Hippocampal formation (tissue), 2 donors: ENCODE measurements at places on chromosomes 5 and 9.

DNA sequence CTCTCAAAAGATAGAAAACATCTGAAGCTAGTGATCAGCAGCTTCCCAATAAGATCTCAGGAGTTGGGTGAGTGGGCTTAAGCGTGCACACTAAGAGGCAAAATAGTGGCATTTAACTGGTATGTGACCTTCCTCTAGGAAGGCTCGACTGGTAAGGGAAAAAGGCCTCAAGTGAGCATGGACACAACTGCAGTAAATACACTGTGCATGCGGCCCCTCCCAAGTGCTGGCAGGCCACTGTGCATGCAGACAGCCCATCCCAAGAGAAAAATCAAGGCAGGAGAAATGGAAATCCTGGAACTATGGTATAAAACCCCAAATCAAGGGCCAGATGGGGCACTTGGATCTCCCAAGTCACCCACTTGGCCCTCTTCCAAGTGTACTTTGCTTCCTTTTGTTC, 112.7 kb downstream of the SMC2 start:
- DNase-seq, result no peak

DNA sequence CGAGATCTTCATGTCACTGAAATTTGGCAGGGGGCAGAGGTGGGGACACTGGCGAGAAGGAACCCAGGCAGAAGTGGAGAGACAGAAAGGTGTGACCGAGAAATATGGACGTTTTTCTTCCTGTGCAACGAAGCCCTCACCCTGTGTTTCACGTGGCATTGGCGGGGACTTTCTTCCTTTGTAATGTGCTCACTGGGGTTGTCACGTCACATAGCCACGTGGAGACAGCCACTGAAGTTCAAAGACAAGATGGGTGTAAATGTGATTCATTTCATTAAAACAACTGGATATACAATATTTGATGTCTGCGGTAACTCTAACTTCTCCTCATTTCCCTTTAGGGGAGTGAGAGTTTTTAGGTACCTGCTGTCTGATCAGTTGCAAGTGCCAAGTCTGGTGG, 225.7 kb downstream of the FSTL4 start:
- no peak for DNase-seq

- no peak for DNase-seq
These were observed 98.2 kb downstream of the NDFIP1 start for GRCh38 chr5:142206801-142207200.

DNA sequence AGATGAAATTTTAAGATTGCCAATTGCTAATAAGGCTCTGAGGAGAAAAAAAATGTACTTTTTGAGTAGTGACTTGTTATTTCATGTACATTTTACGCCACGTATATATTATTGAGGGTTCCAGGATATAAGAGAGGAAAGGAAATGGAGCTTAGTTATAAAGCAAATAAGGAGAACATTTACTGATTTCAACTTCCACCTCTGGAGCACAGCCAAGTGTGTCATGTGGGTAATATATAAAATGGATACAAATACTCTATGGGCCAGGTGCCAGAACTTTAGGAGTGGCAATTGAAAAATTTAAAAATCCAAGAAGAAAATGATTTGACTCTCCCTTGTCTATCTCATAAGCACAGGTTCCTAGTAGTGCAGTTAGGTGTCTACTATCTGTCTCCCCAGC, 45.0 kb upstream of the VLDLR start:
- no peak for DNase-seq

- no peak for DNase-seq
These were observed 16.2 kb downstream of the SPTAN1 start for GRCh38 chr9:128568470-128569078.

GRCh38 chr5:30401479-30402058, 791.9 kb upstream of the CDH6 start:
- DNase-seq, result no peak

DNA sequence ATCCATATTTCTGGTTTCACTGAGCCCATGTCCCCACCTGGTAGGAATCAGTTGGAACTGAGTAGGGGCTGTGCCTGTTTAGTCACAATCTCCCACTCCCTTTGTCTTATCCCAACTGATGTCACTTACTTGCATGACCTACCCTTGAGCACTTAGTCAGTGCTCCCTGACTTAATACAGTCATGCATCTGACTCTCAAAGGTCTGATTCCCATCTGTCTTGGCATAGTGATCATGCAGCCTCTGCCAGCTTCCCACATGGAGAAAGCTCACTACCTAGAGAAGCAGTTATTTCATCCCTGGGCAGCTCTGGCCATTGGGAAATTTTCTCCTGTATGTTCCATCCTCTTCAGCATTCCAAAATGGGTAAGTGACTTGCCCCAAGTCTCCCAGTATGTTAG, 24.8 kb downstream of the ABLIM3 start:
- DNase-seq, result no peak

DNA sequence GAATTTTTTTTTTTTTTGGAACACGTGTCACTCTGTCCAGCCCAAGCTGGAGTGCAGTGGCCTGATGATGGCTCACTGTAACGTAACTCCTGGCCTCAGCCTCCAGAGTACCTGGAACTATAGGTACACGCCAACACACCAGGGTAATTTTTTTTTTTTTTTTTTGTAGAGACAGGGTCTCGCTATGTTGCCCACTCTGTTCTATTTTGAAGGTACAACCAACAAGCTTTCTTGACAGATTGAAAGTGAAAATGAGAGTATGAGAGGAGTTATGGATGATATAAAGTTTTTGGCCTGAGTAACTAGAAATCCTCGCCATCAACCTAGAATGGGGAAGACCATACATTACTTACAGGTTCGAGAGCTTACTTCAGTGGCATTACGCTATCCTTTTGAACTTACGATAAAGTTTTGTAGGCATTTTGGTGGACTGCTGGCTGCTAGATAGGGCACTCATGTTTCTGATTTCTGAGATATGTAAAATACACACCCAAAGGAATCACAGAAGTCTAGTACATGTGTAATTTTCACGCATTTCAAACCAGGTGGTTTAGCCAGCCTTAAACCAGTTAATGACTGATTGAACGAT, 806 bp upstream of the CDC42SE2 start:
- no peak for DNase-seq

DNA sequence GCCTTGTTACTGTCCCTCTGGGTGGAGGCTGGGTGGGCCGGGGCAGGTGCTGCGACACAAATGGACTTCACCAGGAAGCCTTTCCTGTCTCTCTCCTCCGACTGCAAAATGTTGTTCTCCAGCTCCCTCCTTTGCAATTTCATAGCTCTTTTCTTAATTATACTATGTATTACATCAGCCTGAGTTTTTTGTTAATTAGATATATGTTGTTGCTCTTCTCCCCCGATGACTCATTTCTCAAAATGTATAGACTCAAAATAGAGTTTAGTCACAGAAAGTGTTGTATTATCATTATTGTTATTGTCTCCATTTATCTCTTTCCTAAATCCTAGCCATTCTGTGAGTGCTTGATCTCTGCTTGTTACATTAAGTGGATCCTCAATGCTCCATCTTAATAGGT, 122.4 kb upstream of the OSMR start:
- no peak for DNase-seq

GRCh38 chr9:13847270-13847669, 466.7 kb downstream of the NFIB start:
- DNase-seq, result no peak

DNA sequence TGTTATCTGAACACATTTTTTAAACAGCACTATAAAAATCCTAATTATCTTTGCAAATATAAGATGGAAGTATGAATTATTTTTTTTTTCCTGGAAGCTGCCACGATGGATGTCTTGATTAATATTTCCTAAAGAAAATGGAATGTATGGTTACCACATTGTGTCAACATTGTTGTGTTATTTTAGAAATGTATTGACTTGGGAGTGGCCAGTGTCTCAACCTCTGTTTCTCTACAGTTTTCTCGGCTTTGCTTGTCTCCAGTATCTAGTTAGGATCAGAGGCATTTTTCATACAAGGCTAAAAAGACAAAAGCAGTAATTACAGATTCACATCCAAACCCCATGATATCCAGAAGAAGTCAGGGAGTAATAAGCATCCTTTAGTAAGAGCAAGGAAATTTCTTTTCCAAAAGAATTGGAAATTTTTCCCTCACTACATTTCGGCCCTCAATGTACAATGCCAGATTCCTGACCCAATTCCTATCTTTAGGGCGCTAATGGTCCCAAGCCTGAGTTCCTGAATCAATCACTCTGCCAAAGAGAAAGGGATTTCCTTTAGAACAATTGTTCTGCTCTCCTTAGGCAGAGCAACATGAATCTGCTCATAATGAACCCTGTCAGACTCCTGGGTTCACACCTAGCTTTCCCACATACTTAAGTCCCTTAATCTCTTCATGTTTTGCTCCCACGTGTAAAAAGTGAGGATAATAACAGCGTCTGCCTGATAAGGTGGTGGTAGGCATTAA, 111.7 kb downstream of the EDIL3 start:
- DNase-seq, result no peak

GRCh38 chr5:79284846-79285245, 48.9 kb downstream of the JMY start:
- no peak for DNase-seq

GRCh38 chr9:94639061-94639998, at the start of gene FBP1:
FBP1 (minus strand) TSS chr9:94639518; CDS start chr9:94639310, 208 bp downstream.
- peak; percentile 13 for DNase-seq

DNA sequence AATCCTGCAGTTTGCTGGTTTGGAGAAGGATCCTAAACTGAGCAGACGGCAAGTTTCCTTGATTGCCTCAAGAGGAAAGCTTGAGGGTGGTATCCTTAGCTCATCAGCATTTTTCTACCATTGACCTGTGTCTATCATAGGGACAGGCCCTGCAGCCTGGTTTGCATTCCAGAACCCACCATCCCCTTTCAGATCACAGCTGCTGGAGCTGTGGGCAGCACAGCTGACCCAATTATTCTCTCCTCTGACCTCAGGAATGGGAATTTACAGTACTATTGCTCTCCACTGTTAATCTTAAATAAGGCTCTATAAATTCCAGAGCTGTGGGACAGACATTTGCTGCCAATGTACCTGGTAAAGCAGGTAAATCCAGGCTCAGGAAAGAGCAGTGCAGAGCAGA, 163.0 kb downstream of the SPOCK1 start:
- no peak for DNase-seq
